ENCODE measurements at places on chromosomes 7 and 10.

GRCh38 chr7:158014976-158015375, 572.6 kb downstream of the PTPRN2 start:
- no peak for DNase-seq

DNA sequence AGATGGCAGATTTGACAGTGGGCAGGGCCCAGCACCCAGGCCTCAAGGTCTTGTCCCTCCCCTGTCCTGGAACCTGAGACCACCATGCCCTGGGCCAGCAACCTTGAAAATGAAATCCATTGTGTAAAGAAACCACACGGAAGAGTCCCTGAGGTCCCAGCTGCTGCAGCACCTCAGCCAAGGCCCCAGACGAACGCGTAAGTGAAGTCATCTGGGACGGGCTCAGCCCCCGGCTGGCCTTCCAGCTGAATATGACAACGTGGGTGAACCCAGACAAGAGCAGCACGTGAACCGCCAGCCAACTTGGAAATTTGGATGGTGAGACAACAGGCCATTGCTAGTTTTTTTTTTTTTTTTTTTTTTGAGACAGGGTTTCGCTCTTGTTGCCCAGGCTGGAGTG, 70.3 kb downstream of the CYTH3 start:
- no peak for DNase-seq

DNA sequence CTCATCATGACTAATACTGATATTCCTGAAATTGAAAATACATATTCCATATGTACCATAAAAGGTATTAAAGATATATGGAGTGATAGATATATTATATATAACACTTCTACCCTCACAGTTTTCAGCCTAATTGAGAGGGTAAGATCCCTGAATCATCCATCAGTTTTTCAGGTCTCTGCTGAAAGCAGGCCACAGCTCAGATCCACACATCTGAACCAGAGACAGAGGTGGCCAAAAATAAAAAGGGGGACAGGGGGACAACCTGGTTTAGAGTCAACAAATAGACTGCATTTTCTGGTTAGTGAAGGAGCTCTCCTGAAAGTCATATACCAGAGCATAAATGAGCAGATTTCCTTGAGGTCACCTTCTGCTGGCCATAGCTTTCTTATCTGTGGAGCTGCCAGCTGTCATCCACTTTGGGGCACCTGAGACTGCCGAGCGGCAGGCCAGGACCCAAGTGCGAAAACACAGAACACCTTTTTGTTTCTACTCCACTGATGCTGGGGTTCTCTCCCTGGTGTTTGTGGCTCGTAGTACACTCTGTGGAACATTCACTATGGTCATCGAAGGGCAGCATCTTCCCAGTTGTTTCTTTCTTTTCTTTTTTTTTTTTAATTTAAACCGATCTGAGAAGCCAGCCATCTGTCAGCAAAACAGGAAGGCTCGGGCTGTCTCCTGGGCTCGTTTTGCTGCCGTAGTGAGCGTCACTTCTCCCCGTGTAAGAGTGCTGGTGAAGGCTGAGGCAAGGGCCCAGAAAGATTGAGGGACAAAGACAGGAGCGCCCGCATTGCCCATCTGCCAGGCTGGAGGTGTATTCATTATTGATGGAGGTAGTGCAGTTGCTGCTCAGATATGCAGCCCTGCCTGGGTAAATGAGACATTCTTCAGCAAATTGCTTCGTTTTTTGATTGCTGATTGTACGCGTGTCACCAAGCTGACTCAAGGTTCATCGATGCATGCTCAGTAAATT, 13.5 kb downstream of the IKZF1 start:
- DNase-seq, result no peak

GRCh38 chr10:43963379-43963778, 314.7 kb upstream of the ZNF32 start:
- no peak for DNase-seq

GRCh38 chr10:48439031-48439430, 132.6 kb downstream of the MAPK8 start:
- no peak for DNase-seq

- DNase-seq, result peak; percentile 29
Measured at GRCh38 chr10:95266674-95267095, 24.1 kb downstream of the PDLIM1 start.

GRCh38 chr10:62454687-62455397, 80.7 kb downstream of the ZNF365 start:
- no peak for DNase-seq

DNA sequence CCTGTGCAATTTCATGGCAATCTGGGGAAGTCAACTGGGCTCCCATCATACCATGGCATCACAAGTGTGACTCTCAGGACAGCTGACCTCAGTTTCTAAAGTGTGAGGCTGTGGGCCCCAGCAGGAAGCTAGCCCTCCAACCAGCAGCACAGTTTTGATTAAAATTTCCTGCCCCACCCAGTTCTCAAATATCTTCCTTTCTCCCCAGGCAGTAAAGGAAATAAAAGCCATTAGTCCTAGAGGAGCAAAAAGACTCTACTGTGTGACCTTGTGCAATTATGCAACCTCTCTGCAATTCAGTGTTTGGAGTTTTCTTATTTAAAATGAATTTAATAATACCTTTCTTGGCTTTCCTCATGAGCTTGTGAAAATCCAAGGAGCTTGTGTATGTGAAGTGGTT, 143.1 kb upstream of the CDCA7L start:
- DNase-seq, result no peak

- no peak for DNase-seq
Measured at GRCh38 chr10:42959833-42960232, 117.0 kb upstream of the RET start.

DNA sequence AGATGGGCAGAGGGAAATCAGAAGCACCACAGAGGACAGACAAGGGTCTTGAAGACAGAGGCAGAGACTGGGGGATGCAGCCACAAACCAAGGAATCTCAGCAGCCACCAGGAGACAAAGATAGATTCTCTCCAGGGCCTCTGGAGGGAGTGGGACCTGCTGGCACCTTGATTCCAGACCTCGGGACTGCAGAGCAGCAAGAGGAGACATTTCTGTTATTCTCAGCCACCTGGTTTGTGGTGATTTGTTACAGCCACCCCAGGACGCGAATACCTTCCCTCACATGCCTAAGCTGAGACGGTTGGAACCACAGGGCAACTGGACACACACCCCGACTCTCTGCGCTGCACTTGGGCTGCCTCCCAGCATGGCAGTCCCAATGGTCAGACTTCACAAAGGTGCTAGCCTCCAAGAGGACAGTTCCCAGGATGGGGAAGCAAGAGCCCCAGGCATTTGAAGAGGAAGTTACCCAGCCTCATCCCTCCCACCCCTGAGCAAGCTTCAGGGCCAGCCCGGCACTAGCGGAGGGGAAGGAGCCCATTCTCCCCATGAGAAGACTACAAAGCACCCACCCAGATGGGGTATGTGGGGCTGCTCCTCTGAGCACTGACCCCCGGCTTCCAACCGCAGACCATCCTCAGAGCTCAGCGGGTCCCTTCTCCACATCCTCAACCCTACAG, 104.6 kb upstream of the INSIG1 start:
- no peak for DNase-seq

GRCh38 chr7:13327669-13328068, 640.2 kb downstream of the ARL4A start:
- no peak for DNase-seq

DNA sequence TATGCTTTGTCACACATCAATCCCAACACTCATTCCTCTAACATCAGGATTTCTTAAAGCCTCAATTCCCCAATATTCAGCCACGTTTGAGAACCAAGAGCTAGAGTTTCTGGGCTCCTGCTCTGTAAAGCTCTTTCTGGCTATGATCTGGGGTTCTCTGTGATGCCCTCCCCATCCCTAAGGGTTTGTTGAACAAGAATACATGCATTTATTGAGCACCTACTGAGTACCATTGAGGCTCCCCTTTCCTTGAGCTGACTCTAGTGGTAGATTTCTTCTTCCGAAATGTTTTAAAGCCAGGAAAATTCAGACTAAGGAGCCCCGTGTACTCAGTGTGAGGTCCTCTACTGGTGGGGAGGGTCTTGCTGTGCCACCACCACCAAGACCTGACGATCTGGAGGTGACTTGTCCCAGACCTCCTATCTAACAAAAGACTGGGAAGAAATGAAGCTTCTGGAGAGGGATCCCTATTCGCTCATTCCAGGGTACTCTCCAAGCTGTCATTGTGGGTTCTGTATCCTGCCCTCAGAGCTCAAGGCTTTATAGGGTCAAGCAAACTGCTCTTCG, 23.1 kb upstream of the SRGN start:
- no peak for DNase-seq

- no peak for DNase-seq
Measured at GRCh38 chr10:75889051-75889450, 457.6 kb downstream of the LRMDA start.

DNA sequence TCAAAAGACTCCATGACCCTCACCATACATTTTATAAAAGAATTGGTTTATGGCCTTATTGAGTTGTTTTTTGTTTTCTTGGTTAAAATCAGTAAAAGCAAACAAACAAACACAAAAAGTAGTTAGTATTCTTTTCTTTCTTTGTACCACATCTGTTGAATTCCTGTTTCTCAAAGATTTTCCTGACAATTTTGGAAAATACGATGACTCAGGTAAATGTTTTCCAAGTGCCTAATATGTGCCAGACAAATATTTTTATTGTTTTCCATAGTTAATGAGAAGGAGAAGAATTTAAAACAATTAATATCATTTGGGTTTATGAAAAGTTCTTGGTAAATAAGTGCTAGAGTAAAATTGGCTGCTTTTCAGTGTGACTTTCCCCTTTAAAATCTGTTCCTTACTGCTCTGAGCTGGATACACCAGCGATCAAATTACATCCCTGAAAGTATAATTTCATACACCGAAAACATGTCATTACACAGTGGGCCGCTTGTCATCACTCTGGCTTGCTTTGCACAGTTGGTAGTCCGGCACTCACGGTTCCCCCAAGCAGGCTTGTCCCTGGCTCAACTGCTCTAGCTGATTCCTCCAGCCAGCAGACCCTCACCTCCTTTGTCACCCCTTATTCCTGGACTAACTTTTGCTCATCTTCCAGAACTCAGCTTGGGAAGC, 80.5 kb downstream of the TBXAS1 start:
- no peak for DNase-seq

- no peak for DNase-seq
Measured at GRCh38 chr7:113010377-113010776, 76.2 kb downstream of the GPR85 start.

- no peak for DNase-seq
Measured at GRCh38 chr7:85972504-85973141, 671.1 kb upstream of the GRM3 start.

- DNase-seq, result no peak
Measured at GRCh38 chr10:104894681-104895080, 253.6 kb downstream of the SORCS3 start.

DNA sequence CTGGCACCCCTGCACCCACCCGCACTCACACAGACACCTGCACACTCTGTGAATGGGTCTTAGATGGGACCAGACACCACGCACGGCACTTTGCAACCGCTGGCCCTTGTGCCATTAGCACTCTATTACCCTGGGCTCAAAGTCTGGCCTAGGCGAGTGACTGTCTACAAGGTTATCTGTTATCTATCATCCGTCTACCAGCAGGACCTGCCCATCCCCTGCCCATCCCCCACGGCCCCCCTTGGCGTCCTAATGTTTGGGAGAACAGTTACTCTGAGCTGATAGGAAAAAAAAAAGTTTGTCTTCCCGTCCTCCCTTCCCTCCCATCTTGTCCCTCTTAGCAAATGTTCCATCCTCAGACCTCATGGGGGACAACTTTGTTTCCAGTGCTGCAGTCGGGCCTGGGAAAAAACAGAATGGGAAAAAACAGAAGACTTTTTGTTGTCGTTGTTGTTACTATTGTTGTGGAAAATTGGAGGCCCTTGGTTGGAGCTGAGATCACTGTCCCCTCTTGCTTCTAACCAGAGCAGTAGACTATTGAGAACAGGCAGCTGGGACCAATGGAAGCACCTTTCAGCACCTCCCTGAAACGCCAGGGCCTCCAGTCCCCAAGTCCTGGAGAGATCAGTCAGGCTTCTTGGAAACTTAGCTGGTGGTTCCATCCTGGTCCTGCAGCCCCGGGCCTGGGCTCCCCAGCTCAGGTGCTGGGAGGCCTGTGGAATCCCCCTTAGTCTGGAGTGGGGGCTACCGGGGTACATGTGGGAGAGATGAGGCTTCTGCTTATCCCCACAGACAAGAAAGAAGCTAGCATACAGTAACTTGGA, 12.2 kb downstream of the UNCX start:
- no peak for DNase-seq

DNA sequence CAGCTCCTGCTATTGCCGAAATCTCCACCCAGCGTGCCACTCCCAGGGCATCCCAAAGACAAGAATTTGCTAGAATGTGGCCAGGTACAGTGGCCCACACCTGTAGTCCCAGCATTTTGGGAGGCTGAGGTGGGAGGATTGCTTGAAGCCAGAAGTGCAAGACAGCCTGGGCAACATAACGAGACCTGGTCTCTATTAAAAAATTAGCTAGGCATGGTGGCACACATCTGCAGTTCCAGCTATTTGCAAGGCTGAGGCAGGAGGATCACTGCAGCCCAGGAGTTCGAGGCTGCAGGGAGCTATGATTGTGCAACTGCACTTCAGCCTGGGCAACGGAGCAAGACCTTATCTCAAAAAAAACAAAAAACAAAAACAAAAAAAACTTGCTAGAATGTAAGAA, 73.3 kb upstream of the LYZL2 start:
- no peak for DNase-seq

DNA sequence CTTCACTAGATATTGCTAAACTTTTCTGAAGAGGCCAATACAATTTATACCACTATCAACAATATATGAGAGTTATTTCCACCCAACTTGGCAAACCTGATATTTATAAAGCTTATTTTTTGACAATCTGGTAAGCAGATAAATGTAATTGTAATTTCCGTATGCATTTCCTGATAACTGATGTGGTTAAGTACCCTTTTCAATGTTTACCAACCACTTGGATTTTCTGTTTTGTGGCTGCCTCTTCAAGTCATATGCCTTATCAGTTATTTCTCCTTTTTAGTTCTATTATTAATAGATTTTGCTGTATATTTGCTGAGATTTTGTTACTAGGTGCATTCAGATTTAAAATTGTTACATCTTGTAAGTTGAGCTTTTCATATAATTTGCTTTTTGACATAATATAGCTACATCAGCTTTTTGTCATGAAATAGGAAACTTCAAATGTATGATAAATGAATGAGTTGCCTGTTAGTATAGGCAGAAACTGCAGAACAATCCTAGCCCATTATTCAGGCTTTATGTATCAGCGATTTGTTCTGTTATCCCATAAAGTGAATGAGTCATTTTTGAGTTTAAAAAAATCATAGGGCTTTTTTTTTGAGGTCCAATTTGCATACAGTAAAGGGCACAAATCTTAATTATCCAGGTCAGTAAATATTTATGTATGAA, 11.5 kb downstream of the SGPL1 start:
- DNase-seq, result no peak

GRCh38 chr10:102394801-102395399, 605 bp upstream of the NFKB2 start:
- DNase-seq, result peak; percentile 33

- no peak for DNase-seq
Measured at GRCh38 chr10:34580643-34581042, 234.5 kb downstream of the PARD3 start.

DNA sequence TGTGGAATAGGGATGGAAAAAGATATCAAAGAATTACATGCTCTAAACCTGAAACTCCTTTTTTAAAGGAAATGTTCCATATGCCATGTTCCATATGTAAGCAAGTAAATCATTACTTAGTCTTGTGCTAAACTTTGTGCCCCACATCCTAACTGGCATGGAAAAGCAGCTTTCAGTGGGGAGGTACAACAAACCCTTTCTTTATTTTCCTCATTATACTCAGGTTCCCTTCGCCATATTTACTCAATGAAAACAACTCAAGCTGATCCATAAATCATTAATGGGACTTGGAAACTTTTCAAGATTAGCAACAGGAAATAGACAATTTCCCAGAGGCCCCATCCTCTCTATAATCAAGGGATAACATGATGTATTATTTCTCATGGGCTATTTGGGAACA, 56.0 kb downstream of the GSAP start:
- no peak for DNase-seq
